ENCODE measurements at places on chromosomes 16 and 17.
A peak's percentile ranks its signal among the peaks of the same experiment; 100 is the strongest.

- no peak for DNase-seq
Observed at GRCh38 chr16:76800196-76800595, 390.8 kb upstream of the MON1B start.

GRCh38 chr16:590188-590814 lies 435 bp downstream of the RAB40C start:
- peak; percentile 51 for DNase-seq

- DNase-seq, result no peak
Observed at GRCh38 chr17:38897671-38898290, 27.6 kb upstream of the LASP1NB start.

DNA sequence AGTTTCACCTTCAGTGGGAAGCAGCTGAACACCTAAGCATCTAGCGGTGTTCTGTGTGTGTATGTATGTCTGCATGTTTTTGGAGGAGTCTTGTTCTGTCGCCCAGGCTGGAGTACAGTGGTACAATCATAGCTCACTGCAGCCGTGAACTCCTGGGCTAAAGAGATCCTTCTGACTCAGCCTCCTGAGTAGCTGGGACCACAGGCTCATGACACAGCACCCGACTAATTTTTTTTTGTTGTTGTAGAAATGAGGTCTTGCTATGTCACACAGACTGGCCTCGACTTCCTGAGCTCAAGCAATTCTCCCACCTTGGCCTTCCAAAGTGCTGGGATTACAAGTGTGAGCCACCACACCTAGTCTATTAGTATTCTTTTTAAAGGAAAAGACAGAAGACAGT lies 30.2 kb upstream of the FAAP100 start:
- peak; percentile 38 for DNase-seq

DNA sequence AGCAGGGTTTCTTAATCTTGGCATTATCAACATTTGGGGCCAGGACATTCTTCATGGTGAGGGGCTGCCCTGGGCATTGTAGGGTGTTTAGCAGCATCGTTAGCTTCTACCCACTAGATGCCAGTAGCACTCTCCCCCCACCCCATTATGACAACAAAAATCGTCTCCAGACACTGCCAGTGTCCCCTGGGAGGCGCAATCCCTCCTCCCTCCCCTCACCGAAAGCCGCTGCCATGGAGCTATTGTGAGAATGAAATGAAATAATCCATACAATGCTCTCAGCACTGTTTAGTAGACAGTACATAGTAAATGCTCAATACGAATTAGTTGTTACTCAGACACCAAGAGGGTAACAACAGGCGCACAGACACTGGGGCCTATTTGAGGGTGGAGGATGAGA lies 502.9 kb downstream of the NPIPA7 start:
- DNase-seq, result no peak

GRCh38 chr17:41226051-41226450 lies 397 bp upstream of the KRTAP9-2 start:
- no peak for DNase-seq

All from Caki2 (cell line).